ENCODE measurements at places on chromosomes 13 and 19.

- DNase-seq: no peak
Measured at GRCh38 chr13:65505941-65506340, 1724.2 kb downstream of the PCDH9 start.

DNA sequence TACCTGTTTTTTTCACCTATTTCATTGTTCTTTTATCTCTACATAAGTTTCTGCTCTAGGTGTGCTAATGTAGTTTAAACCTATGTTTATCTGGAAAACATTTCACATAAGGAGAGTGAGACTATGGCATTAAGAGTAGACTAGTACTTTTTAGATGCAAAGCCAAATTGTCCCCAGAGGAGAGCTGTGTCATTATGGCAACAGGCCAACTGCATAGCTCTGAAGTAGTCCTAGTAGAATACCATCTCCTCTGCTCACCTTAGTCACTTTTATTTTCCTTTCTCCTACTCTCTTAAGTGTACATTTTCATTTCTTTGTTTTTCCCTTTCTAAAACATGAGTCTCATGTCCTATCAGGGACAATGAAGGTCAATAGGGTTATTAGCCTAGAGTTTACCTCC is 123.1 kb downstream of the ITGBL1 start:
- DNase-seq: no peak

DNA sequence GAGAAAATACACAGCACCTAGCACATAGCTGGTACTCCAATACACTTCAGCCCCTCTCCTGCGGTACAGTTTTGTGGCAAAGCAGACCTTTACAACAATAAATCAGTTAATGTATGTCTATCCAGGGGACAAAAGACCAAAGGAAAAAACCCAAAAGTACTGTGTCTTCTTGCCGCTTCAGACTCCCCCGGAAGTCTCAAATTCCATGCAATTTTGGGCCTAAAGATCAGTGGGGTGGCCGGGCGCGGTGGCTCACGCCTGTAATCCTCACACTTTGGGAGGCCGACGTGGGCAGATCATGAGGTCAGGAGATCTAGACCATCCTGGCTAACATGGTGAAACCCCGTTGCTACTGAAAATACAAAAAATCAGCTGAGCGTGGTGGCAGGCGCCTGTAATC is 16.2 kb downstream of the CARS2 start:
- DNase-seq: no peak

- DNase-seq: no peak
Measured at GRCh38 chr13:111295886-111296285, 24.6 kb upstream of the TEX29 start.

DNA sequence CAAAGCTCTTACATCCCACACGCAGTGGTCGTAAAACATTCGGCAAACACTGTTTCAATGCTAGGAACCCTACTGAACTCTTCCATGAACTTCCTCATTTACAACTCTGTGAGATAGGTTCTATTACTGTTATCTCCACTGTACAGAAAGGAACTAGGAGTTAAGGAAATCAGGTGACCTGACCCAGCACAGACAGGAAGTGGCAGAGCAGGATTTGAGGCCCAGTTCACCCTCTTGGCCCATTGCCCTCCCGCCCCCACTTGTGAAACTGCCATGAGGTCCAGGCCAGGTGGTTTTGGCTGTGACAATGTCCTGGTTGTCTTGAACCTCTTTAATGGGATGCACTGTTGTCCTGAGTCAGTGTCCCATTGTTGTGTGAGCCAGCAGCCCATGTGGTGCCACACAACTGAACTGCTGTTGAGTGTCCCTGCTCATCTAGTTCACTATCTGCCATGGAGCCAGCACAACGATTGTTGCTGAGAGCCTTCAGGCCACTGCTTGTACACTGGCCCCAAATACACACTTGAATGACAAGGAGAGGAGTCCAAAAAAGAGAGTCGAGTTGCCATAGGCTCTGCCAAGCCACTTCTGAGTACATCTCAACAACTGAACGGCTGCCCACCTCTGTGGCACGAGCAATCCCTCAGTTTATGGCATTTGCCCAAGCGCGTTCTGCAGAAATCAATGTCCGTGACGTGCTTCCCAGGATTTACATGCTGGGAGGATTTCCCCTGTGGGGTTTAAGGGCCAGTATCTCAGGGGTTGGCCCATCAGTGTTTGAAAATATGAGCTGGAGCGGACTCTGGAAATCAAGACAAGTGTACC is 484.6 kb downstream of the TSHZ3 start:
- DNase-seq: no peak

- DNase-seq: no peak
Measured at GRCh38 chr13:47081850-47082249, 185.0 kb upstream of the HTR2A start.

All from activated CD4-positive, alpha-beta T cell treated with anti-CD3 and anti-CD28 coated beads, Interleukin-2, amount 50 U/mL, for 24 hours (primary cell).